ENCODE measurements at places on chromosomes 6 and 20.

GRCh38 chr6:28634761-28635546 is 109.3 kb downstream of the GPX5 start:
- peak; percentile 74 for DNase-seq

- no peak for DNase-seq
These were observed 8.7 kb upstream of the HLA-E start for GRCh38 chr6:30480536-30481156.

GRCh38 chr6:117829594-117830319 is 77.3 kb upstream of the SLC35F1 start:
- DNase-seq = peak; percentile 82

GRCh38 chr20:37350649-37351574 is 5.0 kb downstream of the SRC start:
- no peak for DNase-seq

- DNase-seq = peak; percentile 56
These were observed 54.5 kb downstream of the STMND1 start for GRCh38 chr6:17156112-17156921.

DNA sequence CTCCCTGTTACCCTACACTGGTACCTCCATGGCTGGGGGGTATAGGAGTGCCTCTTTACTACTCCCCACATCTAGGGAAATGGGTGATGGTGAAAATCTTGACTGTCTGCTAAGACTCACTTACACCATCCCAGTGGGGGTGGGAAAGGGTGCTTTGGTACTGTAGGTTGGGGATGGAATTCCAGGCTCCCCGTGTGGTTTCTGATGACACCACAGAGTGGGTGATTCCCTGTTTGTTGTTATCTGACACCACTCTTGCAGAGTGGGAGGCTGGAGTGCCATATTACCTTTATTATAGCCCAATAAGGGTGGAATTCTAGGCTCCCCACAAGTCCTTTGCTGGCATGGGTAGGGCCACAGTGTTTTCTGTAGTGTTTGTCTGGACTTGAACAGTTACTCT is 264.6 kb upstream of the MAN1A1 start:
- DNase-seq = no peak

GRCh38 chr6:144316862-144317195 is 31.7 kb downstream of the UTRN start:
- no peak for DNase-seq

DNA sequence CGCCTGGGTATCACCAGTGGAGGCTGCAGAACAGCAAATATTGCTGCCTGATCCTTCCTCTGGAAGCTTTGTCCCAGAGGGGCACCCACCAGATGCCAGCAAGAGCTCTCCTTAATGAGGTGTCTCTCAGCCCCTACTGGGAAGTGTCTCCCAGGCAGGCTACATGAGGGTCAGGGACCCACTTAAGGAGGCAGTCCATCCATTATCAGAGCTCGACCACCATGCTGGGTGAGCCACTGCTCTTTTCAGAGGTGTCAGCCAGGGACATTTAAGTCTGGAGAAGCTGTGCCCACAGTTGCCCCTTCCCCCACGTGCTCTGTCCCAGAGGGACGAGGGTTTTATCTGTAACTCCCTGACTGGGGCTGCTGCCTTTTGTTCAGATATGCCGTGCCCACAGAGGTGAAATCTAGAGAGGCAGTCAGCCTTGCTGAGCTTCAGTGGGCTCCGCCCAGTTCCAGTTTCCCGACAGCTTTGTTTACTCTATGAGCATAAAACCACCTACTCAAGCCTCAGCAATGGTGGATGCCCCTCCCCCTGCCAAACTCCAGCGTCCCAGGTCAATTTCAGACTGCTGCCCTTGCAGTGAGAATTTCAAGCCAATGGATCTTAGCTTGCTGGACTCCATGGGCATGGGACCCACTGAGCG is 25.9 kb upstream of the AIG1 start:
- no peak for DNase-seq

DNA sequence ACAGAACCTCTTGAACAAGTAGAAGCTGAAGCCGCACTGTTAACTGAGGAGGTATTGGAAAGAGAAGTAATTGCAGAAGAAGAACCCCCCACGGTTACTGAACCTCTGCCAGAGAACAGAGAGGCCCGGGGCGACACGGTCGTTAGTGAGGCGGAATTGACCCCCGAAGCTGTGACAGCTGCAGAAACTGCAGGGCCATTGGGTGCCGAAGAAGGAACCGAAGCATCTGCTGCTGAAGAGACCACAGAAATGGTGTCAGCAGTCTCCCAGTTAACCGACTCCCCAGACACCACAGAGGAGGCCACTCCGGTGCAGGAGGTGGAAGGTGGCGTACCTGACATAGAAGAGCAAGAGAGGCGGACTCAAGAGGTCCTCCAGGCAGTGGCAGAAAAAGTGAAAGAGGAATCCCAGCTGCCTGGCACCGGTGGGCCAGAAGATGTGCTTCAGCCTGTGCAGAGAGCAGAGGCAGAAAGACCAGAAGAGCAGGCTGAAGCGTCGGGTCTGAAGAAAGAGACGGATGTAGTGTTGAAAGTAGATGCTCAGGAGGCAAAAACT is 40.1 kb downstream of the ZBTB2 start:
- no peak for DNase-seq

- no peak for DNase-seq
These were observed 751.1 kb upstream of the MAP3K7 start for GRCh38 chr6:91337967-91338366.

GRCh38 chr6:108524528-108525248 is 36.0 kb upstream of the FOXO3 start:
- DNase-seq = no peak

- DNase-seq = no peak
These were observed 74.5 kb downstream of the ALDH8A1 start for GRCh38 chr6:134875367-134875766.

GRCh38 chr6:135895231-135895911 is 43.9 kb downstream of the PDE7B start:
- DNase-seq = no peak

GRCh38 chr6:35633579-35634089 is 55.1 kb downstream of the FKBP5 start:
- no peak for DNase-seq

DNA sequence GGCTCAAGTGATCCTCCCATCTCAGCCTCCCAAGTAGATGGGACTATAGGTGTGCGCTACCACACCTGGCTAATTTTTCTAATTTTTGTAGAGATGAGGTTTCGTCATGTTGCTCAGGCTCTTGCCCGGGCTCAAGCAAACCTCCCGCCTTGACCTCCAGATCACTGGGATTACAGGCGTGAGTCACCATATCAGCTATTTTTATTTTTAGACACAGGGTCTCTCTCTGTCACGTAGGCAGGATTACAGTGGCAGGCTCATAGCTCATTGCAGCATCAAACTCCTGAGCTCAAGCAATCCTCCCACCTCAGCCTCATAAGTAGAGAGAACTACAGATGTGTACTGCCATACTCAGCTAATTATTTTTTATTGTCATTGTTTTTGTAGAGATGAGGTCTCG is 41.7 kb downstream of the SLC23A2 start:
- DNase-seq = no peak

Measured in ecto neural progenitor cell (in vitro differentiated cells).